ENCODE measurements at places on chromosomes 4 and X.

DNA sequence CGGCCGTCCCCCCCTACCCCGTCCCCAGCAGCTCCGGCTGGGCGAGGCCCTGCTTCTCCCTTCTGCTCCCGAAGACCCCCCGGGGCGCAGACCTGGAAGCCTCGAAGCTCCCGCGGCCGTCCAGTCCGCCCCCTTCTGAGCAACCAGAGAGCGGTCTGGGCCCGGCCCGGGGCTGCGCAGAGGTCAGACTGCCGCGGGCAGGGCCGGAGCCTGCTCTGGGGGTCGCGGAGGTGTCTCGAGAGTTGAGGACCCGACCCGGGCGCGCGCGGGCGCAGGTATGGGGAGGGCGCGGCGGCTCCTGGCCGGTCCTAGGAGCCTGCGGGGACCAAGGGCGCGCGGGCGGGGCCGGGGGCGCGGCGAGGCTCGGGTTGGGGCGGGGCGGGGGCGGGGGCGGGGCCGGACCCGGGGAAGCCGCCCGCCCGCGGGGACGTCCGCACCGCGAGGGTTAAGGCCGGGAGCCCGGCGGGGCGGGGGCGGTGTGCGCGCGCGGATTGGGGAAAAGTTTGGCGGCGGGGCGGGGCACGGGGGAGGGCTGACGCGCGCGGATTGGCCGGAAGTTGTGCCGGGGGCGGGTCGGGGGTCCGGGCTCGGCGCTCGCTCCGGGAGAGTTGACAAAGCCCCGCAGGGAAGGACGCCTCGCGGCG lies at the start of gene FGFRL1:
Gene FGFRL1 (plus strand): TSS at position 605 of the 644 bp plus-strand sequence. CDS start 860 bp downstream, outside the sequence.
- DNase-seq = no peak

- no peak for DNase-seq
Measured at GRCh38 chrX:102712216-102712966, at the start of gene GPRASP2. Gene GPRASP2 (plus strand): TSS chrX:102712448. CDS start chrX:102714870, 2,422 bp downstream.

GRCh38 chr4:68570122-68570507 lies 6.0 kb downstream of the UGT2B17 start:
- no peak for DNase-seq

DNA sequence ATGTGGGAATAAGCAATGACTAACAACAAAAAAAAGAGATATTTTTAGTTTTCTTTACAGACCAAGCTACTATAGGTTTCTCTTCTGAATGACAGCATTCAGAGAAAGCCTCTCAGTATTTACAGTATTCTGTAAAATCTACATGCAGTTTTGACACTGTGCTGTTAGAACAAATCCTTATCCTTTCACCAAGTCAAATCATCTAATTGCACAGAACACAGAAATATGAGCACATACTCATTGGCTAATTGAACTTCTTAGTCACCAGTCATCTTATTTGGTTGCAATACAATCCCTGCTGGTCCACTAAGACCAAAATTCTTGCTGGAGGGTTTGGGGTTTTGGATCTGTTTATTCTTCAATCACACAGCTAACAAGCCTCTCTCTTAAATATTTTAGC lies 5.7 kb downstream of the ACOT9 start:
- no peak for DNase-seq

DNA sequence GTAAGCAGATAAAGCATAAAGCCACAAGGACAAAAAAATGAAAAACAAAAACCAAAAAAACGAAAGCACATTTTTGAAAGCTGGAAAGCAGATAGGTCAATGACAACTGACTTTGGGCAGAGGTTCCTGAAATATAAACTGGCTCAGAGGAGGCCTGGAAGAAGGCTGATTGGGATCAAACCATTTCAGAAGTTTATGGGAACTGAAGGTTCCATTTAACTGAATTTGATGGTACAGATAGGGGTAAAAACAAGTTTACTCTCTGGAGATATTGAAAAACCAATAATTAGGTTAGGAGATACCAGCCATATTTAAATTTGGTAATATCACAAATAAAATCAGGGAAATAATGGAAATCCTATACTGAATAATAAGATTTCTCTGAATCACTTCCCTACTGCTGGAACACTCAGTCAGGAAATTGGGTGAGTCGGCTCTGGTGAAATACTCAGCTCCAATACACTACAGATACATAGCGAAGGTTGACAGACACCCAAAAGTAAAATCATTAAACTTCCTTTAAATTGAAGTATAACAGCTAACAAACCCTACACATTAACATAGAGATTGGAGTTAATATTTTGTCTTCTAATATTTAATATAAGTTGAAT lies 1584.3 kb downstream of the STIM2 start:
- no peak for DNase-seq

DNA sequence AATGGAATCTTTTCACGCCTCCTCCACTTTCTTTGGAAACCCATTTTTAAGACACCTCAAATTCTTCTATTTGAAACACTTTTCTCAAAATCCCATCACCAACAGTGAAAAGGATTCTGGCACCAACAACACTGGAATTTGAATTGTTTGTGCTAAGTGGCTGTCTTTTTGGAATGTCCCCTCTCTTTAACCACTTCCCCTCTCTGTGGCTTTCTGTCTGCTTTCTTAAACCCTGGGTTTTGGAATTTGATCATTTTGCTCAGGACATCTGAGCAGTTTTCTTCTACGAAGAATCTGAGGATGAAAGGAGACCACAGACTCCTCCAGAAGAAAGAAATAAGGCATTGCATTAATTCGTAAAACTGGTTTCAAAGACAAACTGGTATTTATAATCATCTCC lies 89.0 kb downstream of the MXRA5 start:
- DNase-seq = no peak

- DNase-seq = no peak
Measured at GRCh38 chrX:152900937-152901445, 3.1 kb downstream of the ZNF185 start.

DNA sequence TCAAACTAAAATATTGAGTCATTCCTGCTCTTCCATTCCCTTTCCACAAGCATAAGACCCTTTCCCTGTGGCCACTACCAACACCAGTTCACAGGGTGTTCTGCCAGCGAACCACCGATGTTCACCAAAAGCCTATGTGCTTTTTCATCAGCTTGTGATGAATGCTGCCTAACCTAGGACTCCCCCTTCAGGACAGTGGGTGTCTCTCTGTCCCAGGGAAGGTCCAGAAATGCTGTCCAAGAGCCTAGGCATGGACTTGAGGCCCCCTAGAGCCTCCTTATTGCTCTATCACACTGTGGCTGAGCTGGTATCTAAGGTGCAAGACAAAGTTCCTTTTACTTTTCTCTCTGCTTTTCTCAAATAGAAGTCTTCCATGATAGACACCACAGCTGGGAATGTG lies 1015.6 kb downstream of the PCDH19 start:
- DNase-seq = no peak

DNA sequence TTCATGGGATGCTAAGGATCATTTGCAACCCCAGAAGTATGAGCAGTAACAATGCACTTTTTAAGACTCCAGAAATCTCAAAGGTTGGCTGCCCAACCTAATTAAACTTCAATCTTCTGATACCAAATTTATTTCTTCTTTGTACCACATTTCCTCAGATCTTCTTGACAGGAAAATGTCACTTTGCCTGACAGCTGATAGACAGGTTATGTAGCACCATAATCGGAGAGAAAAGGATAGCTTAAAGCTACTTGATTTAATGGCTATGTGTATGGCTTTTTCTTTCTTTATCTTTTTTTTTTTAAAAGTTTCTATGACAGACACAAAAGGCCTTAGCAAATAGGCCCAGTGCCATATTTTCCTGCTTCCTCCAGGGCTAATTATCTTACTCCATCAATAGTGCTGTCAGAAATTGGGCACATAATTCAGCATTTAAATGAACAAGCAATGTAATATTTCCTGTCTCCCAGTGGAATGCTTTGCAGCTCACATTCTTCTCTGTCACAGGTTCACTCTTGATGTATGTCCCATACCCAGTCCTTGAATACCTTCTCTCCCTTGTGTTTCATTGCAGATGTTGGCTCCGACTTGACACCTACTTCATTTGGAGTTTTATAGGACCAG lies 795.7 kb downstream of the ADGRL3 start:
- DNase-seq = no peak

GRCh38 chr4:99879458-99879857 lies 14.8 kb downstream of the LAMTOR3 start:
- DNase-seq = no peak

DNA sequence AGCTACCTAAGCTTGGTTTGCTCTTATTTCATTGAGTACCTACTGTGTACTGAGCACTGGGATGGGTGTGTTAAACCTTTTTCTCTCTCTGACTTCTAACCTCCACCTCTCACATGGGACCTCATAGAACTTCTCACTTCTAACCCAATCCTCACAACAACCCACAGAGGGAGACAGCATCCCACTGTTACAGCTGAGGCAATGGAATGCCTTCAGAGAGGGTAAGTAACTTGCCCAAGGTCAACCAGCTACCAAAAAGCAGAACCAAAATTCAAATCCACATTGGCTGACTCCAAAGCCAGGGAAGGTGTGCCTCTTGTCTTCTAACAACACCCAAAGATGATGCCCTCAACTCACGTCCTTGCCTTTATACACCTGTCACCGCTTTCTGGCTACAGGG lies 5.4 kb downstream of the SEL1L3 start:
- no peak for DNase-seq

DNA sequence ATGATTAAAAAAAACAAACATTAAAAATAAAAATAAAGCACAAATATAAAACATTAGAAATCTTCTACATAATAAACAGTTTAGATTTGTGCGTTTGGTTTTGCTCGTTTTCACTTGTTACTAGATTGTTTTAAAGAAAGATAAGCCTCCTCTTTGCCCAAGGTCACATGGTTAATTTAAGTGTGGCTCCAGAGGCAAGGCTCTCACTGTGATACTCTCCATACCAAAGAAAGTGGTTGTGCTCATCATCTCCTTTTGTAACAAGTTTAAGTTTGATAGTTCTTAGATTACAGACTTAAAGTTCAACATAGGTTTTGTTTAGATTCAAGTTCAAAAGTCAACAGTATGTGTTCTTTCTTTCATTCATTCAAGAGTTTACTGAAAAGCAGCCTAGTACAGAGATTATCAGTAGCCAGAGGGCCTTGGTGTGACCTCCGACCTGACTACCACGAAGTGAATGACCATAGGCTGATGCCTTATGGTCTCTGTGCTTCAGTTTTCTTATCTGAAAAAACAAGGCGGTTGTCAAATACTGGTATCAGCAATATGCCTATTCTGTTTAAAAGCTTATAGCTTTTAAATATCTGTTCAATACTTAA lies 133.2 kb downstream of the ZAR1 start:
- no peak for DNase-seq

GRCh38 chr4:15162465-15163283 lies 160.4 kb downstream of the CPEB2 start:
- no peak for DNase-seq

GRCh38 chr4:115970859-115971258 lies 857.4 kb upstream of the NDST4 start:
- DNase-seq = no peak

GRCh38 chr4:92970996-92971395 lies 667.2 kb downstream of the GRID2 start:
- DNase-seq = no peak

DNA sequence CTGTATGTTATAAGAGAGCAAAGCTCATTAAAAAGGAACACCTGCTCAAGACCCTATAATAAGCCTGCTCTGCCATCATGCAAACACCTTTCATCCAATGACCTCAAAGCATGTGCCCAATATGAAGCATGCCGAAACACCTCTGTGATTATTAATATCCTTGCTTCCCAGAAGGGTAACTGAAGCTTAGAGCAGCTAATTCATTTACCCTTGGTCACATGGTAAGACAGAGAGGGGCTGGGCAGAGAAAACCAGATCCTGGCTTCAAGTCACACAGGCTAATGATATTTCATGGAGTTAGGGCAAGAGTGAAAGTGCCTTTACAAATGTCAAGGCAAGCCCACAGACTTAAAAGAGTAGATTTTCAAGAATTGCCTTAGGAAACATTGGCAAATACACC lies 5.6 kb downstream of the AMOT start:
- no peak for DNase-seq

- no peak for DNase-seq
Measured at GRCh38 chrX:155061760-155062159, 9.2 kb downstream of the CMC4 start.

DNA sequence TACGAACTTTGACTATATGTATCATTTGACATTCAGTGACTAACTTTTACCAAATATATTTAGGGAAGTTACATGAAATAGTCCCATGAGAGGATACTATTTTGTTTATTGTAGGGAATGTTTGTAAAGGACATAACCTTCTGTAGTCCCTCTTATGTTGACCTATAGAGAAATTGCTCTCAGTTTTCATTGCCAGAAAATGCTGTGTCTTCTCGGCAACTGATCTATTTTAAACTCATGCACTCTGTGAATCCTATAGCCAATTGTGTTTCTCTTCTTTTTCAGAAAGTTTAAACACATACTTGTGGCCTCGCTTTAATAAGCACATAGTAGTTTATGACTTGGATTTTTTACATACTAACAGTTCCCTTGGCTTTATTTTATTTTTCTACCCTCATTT lies 38.2 kb downstream of the DMP1 start:
- no peak for DNase-seq

DNA sequence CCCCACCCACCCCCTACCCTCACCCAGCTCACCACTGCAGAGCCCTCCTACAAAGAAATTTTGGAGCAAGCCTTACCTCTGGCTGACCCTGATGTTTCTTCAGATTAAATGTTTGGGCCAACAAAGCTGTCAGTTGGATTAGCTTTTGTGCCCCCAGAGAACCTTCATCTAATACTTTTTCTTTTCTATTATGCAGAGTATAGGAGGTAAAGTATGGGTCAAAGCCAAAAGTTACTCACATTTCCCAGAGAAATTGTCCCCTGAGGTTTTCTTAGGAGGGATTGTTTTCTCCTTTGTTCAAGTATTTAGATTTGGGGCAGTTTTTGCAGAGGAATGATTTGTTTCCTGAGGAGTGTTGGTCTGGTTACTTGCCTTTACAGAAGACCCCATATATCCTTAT lies 69.5 kb downstream of the AASDH start:
- no peak for DNase-seq

GRCh38 chr4:76729460-76729859 lies 168.5 kb downstream of the SOWAHB start:
- DNase-seq = no peak

GRCh38 chrX:24934279-24934678 lies 81.5 kb downstream of the ARX start:
- no peak for DNase-seq

GRCh38 chrX:12423346-12423745 lies 285.1 kb downstream of the FRMPD4 start:
- DNase-seq = no peak

DNA sequence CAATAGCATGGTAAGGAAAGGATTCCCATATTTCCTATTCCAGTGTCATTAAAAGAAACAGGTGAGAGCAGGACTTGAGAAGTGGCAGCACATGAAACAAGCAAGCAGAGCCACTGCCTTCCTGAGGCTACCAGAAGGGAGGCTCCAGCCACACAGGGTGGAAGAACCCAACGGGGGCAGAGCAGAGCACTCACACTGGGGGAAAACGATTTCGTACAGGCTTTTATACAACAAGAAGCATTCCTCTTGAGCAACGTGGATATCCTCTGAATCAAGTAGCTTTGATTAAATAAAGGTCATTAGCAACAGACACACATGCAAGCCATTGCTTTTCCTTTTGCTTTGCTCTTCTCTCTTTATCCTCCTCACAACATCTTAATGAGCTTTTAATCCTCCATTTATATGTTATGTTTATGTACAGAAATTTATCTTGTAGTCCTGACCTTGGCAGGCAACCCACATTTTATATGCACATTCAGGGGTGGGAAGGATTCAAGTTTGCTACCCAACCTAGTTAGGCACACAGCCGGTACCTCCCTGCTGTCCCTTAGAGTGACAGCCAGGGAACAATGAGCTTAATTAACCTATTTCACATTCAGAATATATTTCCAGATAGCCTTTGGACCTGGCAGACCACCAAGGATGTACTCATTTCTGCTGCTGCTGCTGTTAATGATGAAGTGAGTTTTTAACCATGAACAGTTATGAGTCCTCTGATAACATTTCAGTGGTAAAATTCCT lies 202.1 kb downstream of the ARHGAP24 start:
- no peak for DNase-seq

Data from vagina (tissue), 2 donors.